Stimulated activated CD8-positive, alpha-beta memory T cell treated with anti-CD3 and anti-CD28 coated beads, Interleukin-4, amount 100 ng/mL, for 1 hour (primary cell): ENCODE measurements at places on chromosomes 2 and 18.

DNA sequence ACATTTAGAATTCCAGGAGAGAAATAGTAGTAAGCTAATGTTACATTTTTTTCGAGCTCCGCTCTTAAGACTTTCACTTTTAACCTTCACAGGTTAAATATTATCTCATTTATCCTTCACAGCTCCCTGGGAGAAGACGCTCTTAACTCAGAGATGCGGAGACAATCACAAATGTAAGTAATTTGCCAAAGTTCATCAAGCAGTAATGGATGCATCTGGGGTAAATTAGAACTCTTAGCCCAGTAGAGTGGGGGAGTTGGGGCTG is 168.5 kb downstream of the SPP2 start:
- no peak for DNase-seq

GRCh38 chr2:88615822-88616221 is 11.4 kb downstream of the EIF2AK3 start:
- DNase-seq, result no peak

- DNase-seq, result no peak
These were observed 8.0 kb upstream of the SESTD1 start for GRCh38 chr2:179272406-179273192.

DNA sequence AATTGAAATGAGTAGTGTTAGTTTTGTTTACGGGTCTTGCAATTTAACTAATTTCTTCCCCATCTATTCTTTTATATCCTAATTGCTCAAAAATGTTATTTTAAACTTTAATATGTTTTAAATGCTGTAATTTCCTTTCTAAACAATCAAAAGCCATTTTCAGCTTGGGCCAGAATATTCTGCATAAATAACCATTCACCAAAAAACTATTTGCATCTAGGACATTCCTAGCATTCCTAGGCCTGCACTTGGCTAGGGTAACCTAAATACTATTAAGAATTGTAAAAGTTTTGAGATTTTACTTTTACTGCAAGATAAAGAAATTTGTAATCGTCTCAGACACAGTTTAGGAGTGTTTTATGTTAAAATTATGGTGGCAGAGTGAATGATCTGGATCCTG is 7.8 kb upstream of the ETAA1 start:
- DNase-seq, result no peak

- DNase-seq, result no peak
These were observed 118.0 kb upstream of the HS6ST1 start for GRCh38 chr2:128436479-128437203.

- no peak for DNase-seq
These were observed 38.7 kb downstream of the ABI2 start for GRCh38 chr2:203366639-203367466.

- no peak for DNase-seq
These were observed 73.3 kb upstream of the FOSL2 start for GRCh38 chr2:28319118-28320008.

DNA sequence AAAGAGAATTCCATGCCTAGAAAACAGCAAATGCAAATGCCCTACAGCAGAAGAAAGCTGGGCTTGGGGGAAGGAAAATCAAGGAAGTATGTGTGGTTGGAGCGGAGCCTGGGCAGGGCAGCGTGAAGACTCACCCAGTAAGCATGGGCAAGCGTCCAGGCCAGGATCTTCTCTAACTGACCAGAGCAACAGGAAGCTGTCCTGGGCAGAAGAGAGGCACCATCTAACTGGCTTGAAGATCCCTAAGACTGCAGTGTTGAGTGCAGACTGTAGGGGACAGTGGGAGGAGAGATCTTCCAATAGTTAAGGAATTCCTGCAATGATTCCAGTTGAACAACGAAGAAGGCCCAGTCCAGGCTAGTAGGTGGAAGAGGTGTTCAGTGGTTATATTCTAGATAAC is 57.9 kb downstream of the NXPH2 start:
- no peak for DNase-seq

- no peak for DNase-seq
These were observed 400.3 kb upstream of the SMIM21 start for GRCh38 chr18:75827751-75828287.

GRCh38 chr2:240336820-240337427 is 98.5 kb upstream of the GPC1 start:
- no peak for DNase-seq

GRCh38 chr18:59707306-59707705 is 10.1 kb upstream of the CCBE1 start:
- no peak for DNase-seq

GRCh38 chr2:40450796-40451430 is 977 bp downstream of the SLC8A1 start:
- no peak for DNase-seq

DNA sequence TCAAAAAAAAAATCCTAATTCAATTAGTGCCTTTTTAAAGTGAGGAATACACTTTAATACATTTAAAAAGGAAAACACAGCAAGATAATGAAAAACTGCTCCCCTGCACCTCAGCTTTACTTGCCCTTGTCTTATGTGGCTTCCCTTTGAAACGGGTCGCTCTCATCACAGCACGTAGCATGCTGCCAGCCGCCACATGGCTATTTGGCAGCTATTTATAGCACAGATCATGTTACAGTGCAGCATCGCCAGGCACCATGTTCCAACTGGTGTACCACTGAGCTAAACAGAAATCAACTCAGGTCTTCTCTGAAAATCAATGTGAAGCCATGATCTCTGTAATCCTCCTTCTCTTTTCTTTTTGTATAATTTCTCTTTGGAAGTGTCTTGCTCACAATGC is 65.1 kb downstream of the TMEM182 start:
- no peak for DNase-seq

DNA sequence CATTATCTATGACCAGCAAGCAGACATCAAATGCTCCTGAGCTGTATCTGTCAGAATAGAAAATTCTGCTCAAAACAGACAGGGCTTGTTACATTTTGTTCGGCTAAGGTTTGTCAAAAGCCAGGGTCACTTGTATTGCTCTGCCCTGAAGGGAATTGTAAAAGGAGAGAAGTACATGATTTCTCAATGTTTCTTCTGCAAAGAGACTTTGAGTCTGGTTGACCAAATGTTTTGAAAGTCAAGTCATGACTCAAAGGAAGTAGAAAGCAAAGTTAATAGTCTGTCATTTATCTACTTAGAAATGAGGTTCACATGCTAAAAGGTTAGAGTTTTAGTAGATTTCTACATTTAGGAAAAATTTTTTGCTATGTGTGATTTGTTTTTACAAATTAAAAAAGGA is 1624.1 kb upstream of the ZEB2 start:
- no peak for DNase-seq

DNA sequence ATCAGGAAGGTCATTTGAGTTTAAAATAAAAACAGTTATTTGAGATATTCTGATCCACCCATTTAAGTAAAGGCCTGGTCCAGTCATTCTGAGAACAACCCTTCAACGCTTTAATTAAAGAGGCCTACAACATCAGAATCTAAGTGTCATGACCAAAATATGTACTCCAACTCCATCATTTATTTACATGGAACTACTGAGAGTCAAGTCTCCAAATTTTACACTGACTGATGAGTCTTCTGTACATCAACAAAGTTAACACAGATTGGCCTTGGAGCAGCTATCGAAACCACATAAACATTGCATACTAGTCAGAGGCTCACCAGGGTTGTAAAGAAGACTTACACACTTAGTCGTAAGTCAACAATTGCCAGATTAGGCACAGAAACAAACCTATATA is 37.1 kb downstream of the PIEZO2 start:
- no peak for DNase-seq

- DNase-seq, result no peak
These were observed 93.0 kb downstream of the DPP4 start for GRCh38 chr2:161980976-161981375.

GRCh38 chr18:28041366-28041765 is 135.6 kb downstream of the CDH2 start:
- DNase-seq, result no peak

DNA sequence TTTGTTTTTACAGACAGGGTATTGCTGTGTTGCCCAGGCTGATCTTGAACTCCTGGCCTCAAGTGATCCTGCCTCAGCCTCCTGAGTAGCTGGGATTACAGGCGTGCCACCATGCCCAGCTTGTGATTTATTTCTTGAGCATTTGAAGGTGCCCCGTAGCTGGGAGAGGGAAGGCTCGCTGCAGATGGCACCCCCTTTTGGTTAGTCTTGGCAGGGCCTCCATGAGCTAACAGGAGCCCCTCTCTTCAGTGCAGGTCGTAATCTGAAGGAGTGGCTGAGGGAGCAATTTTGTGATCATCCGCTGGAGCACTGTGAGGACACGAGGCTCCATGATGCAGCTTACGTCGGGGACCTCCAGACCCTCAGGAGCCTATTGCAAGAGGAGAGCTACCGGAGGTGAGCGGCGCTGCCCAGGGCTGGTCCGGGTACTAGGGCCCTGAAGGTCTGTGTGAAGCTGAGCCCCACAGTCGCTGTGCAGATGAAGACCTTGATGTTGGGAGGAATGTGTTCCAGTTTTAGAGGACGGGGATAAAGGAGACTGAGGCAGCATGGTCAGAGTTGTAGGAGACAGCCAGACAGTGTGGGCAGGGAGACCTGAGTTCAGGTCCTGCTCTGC is 6.7 kb downstream of the ASB1 start:
- DNase-seq, result no peak

DNA sequence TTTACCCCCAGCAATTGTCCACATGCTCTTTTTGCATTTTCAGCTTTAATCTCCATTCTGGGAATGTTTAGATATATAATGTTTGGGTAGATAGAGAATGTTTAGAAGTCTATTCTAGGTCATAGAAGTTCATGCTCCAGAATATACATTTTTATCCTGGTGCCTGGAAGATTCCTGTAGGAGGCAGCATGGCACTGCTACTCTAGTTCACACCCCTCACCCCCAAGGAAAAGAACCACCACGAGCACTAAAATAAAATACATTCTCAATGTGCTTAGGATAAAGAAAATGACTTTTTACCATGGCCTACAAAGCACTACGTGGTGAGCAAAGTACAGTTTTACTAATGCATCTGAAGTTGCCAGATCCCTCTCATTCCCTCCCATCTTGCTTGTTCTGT is 53.8 kb downstream of the MYO1B start:
- no peak for DNase-seq

- DNase-seq, result no peak
These were observed 78.4 kb downstream of the TGFA start for GRCh38 chr2:70475266-70475665.

DNA sequence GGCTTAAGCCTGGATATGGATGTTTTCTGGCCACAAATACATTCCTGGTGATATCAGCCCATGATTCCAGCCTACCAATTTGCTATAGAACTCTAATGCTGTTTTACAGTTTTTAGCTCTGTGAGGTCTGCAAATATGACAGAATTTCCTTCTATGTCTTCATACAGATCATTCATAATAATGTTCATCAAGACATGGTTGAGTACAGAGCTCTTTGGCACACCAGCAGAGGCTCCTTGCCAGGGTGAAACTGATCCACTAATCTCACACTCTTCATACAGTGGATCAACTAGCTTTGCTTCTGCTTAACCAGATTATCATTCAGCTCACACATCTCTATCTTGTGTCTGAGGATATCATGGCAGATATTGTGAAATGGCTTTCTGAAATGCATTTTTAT is 672.1 kb downstream of the STK39 start:
- DNase-seq, result no peak

DNA sequence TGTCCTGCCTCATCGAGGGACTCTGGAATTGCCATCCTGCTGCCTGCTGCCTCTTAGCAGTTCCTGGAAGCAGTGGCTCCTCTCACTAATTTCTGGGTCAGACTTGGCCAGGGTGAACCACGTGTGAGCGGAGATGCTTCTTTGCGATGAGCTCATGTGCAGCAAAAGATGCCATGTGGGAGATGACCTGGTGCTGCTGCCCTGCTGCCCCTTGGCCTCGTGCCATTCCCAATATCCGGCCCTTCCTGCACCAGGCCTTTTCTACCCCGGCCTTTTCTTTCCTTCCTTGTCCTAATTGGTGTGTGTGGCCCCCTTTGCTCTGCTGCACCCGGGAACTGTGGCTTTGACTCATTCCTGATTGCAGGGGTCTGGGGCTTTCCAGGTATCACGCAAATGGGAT is 296.9 kb upstream of the HS6ST1 start:
- no peak for DNase-seq

DNA sequence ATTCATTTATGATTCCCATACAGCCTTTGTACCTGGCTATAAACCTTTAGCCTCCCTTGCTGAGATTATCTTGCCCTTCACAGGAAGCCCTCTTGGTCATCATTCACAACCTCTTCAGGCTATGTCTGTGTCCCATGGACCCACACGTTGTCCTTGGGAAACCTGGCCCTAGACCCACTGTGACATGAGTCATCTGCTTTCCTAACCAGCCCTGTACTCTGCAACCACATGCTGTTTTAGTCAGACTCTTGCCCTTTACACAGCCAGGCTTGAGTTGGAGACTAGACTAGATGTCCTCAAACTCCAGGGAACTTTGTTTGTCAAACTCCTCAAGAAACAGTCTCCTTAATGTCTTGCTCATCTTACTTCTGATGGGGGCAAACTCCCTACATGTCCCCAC is 229.3 kb upstream of the ZSWIM2 start:
- no peak for DNase-seq

- no peak for DNase-seq
These were observed 335.7 kb downstream of the PARD3B start for GRCh38 chr2:204880928-204881327.

- DNase-seq, result no peak
These were observed 31.3 kb upstream of the CREG2 start for GRCh38 chr2:101418460-101419095.

DNA sequence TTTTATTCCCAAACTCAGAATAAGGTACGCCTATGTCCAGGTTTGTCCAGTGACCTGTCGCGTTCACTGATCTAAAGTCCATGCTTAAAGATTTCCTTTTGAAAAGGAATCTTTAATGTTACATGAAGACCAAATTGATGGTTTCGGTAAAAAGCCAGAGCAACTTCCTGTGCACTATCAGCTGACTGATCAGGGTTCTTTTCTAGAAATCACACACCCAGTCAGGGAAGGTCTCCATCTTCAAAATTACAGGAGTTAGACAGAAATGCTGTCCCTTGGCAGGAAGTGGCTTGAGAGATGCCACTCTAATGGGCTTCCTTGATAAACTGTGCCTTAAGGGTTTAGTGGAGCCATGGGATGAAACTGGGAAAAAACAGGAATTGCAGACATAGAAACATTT is 14.7 kb upstream of the ARHGAP25 start:
- no peak for DNase-seq
